Activated CD8-positive, alpha-beta T cell treated with anti-CD3 and anti-CD28 coated beads, Interleukin-2, amount 10 ng/mL, durations not matched to agents 7 days and 5 days (primary cell): ENCODE measurements at places on chromosomes 16 and 17. TPM values are rescaled to one million over a fixed set of nuclear protein-coding genes. Genes with fewer than 3 reads are reported as not detected.
A peak's percentile ranks its signal among the peaks of the same experiment; 100 is the strongest.

CPHXL2 gene
- total RNA-seq: not detected

GRCh38 chr17:43169561-43170139, 1.4 kb upstream of the NBR1 start:
- no peak overlapping the region for H3K27ac ChIP-seq
- no peaks in the 10 kb centered on the region for H3K27me3 ChIP-seq
- H3K4me3 ChIP-seq: no peak overlapping the region

KRT14 gene
- not detected for total RNA-seq

GRCh38 chr16:3650631-3651265, 3.7 kb upstream of the DNASE1 start:
- peaks cover 5% of the 10 kb centered on the region for H3K4me1 ChIP-seq
- no peak overlapping the region for H3K4me3 ChIP-seq
- DNase-seq: no peak
- H3K27me3 ChIP-seq: no peaks in the 10 kb centered on the region

ZNF646 gene
- total RNA-seq: 26.0 TPM

RETREG3 gene
- 54.7 TPM for total RNA-seq

LRRC46 gene
- total RNA-seq: 0.82 TPM

GRCh38 chr16:14110728-14111251, 39.7 kb downstream of the MRTFB start:
- H3K27me3 ChIP-seq: no peaks in the 10 kb centered on the region
- no peak overlapping the region for H3K4me3 ChIP-seq
- no peak overlapping the region for H3K27ac ChIP-seq
- peaks cover 10% of the 10 kb centered on the region for H3K4me1 ChIP-seq

ADCY9 gene
- 6.3 TPM for total RNA-seq

TPSAB1 gene
- not detected for total RNA-seq

SULT1A2 gene
- 0.42 TPM for total RNA-seq

- H3K4me1 ChIP-seq: peaks cover 16% of the 10 kb centered on the region
- no peak for DNase-seq
- no peaks in the 10 kb centered on the region for H3K36me3 ChIP-seq
- peak within 1 kb of the TSS; percentile 46 for H3K4me3 ChIP-seq
Measured at GRCh38 chr17:60149691-60150582, at the start of gene CA4. TSS of gene CA4 (plus strand) at chr17:60149973. CDS start at chr17:60150035, 62 bp downstream.

DNA sequence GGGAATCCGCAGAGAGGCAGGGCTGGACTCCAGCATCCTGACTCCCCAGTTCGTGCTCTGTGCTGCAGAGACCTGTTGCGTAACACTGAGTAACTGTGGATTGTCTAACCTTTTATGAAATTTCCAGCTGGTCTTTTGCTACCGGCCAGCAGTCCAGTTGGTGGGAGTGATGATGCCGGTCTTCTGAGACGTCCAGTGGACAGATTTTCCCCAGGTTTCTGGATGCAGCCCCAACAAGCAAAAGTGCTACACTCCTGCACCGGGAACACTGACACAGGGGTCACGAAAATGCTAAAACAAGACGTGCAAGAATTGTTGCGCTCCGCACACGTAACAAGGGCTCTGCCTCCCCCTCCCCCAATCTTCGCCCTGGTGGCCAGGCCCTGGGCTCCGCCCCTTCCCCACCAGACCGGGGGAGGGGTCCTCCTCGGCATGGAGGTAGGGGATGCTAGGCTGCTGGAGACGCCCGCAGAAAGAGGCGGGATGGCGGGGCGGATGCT, 701 bp upstream of the MRC2 start:
- peaks cover 3% of the 10 kb centered on the region for H3K36me3 ChIP-seq
- peak overlapping the region; percentile 34 for H3K4me3 ChIP-seq
- H3K4me1 ChIP-seq: peaks cover 7% of the 10 kb centered on the region
- DNase-seq: no peak
- peaks cover 22% of the 10 kb centered on the region for H3K27me3 ChIP-seq
- no peak overlapping the region for H3K27ac ChIP-seq

DNA sequence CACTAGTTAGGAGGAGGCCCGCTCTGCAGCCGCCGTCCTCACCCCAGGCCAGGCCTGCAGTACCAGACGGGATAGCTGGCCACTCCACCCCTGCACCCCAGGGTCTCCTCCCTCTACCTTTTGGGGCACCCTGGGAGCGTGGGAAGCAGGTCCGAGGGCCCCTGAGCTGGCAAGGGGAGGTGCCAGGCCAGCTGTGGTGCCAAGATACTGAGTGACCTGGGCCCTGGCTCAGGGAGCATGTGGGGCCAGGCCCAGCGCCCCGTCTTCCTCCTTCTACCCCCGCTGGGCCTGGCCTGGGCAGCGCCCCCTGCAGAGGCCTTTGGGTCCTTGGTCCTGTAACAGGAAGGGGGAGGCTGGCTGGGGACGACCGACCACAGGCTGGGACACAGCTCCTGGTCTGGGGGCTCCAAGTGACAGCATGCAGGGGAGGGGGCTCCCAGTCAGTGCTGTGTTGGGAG, 13.0 kb downstream of the PAM16 start:
- no peak overlapping the region for H3K27ac ChIP-seq
- H3K27me3 ChIP-seq: no peaks in the 10 kb centered on the region
- no peak overlapping the region for H3K4me3 ChIP-seq
- H3K4me1 ChIP-seq: no peaks in the 10 kb centered on the region
- H3K36me3 ChIP-seq: no peaks in the 10 kb centered on the region
- no peak for DNase-seq

DNA sequence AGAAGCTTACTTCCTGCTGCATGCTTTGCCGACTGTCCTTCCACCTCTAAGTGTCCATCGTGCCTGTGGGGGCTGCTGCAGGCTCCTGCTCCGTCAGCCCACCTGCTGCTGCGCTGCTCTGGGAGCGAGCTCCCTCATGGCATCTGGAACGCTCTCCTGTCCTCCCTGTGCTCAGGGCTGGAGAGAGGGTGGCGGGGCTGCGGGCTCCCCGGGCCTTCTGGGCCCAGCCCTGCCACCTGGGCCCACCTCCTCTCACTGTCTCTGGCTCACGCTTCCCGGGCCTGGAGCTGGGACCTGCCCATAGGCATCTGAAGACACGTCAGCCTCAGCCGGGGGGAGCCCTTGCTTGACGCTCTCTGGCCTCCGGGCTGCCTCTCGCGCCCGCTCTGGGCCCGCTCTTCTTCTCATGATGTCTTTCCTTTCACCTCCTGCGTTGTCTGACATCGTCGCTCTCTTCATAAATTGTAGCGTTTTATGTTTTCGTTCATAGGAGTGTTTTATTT, 27.0 kb downstream of the NME3 start:
- no peak overlapping the region for H3K27ac ChIP-seq
- H3K27me3 ChIP-seq: no peaks in the 10 kb centered on the region
- no peaks in the 10 kb centered on the region for H3K4me1 ChIP-seq
- peaks cover 7% of the 10 kb centered on the region for H3K36me3 ChIP-seq

DNA sequence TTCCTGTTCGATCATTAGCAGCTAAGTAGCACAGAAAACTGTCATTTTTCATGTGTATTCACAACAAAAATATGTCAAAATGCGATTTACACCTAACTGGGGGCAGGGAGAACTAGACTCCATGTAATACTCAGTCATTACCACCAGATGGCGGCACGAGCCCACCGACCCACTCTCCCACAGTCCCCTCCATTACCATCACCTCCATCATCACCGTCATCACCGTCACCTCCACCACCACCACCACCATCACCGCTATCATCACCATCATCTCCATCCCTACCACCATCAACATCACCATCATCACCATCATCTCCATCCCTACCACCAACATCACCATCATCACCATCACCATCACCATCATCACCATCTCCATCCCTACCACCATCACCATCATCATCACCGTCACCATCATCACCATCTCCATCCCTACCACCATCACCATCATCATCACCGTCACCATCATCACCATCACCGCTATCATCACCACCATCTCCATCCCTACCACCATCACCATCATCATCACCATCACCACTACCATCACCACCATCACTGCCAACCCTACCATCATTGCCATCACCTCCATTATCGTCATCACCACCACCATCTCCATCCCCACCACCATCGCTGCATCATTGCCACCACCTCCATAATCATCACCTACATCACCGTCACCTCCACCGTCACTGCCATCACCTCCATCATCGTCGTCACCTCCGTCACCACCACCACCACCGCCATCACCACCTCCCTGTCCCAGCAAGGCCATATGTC, 14.4 kb downstream of the NDUFAF8 start:
- H3K36me3 ChIP-seq: peaks cover 24% of the 10 kb centered on the region
- no peaks in the 10 kb centered on the region for H3K27me3 ChIP-seq
- H3K27ac ChIP-seq: peak overlapping the region; percentile 3
- H3K4me3 ChIP-seq: no peak overlapping the region
- peak; percentile 67 for DNase-seq
- peaks cover 11% of the 10 kb centered on the region for H3K4me1 ChIP-seq

NLRC3 gene
- 92.6 TPM for total RNA-seq

LGALS9C gene
- total RNA-seq: 3.7 TPM

GRCh38 chr17:64653985-64654355, 8.1 kb downstream of the SMURF2 start:
- H3K27me3 ChIP-seq: no peaks in the 10 kb centered on the region
- H3K4me1 ChIP-seq: peaks cover 45% of the 10 kb centered on the region
- no peak overlapping the region for H3K27ac ChIP-seq
- no peak for DNase-seq

GRCh38 chr17:9932491-9932890, 27.4 kb upstream of the RCVRN start:
- H3K4me3 ChIP-seq: no peak overlapping the region
- H3K4me1 ChIP-seq: no peaks in the 10 kb centered on the region
- no peaks in the 10 kb centered on the region for H3K27me3 ChIP-seq
- no peaks in the 10 kb centered on the region for H3K36me3 ChIP-seq
- no peak for DNase-seq
- no peak overlapping the region for H3K27ac ChIP-seq

DLX3 gene
- not detected for total RNA-seq

DNA sequence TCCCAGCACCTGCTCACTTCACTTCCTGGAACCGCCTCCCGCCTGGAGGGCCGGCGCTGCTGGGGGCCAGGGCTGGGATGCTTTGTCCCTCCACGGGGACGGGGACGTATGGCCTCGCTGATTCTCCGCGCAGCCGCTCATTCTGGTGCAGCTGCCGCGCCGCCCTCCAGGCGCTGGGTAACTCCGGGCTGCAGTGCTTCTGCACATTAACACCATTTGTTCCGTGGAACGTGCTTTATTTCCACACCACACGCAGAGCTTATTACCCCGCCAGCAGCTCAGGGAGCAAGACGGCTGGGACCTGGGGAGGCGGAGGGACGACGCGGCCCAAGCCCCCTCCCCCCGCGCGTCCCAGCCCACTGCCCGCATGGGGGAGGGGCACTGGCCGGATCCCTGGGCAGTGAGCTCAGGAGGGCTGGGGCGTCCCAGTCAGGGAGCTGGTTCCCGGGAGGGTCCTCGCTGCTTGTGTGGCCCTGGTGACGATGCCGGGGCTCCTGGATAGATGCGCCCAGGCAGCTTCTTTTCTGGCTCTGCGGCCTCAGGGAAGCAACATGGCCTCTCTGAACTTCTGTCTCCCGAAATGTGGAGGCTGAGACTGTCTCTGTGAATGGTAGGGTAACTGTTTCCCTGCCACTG, 45.4 kb upstream of the ACSF3 start:
- no peaks in the 10 kb centered on the region for H3K27me3 ChIP-seq
- no peak overlapping the region for H3K27ac ChIP-seq
- H3K4me1 ChIP-seq: no peaks in the 10 kb centered on the region

DNA sequence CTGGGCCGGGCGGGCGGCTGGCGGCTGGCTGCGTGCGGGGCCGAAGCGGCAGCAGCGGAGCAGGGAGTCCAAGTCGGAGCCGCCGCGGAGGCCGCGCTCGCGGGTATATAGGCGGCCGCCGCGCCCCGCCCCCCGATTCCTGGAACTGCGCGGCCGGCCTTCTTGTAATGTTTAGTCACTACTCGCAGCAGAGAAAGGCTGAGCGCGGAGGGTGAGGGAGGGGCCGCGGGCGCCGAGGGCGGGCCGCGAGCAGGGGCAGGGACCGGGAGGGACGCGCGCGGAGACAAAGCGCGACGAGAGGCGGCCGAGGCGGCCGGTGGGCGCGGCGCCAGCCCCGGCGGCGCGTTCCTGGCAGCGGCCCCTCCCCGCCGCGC, at the start of gene SOCS3:
Gene SOCS3 (minus strand): TSS at position 81 of the 374 bp plus-strand sequence. CDS start 982 bp downstream, outside the sequence.
- H3K27ac ChIP-seq: peak within 1 kb of the TSS; percentile 89
- H3K27me3 ChIP-seq: peaks cover 19% of the 10 kb centered on the region
- H3K4me3 ChIP-seq: peak within 1 kb of the TSS; percentile 79
- H3K36me3 ChIP-seq: peaks cover 20% of the 10 kb centered on the region

CMTM2 gene
- total RNA-seq: 0.68 TPM

GRCh38 chr17:74325743-74326379, at the start of gene KIF19:
TSS of gene KIF19 (plus strand) at chr17:74326226. CDS start at chr17:74326350, 124 bp downstream.
- H3K27me3 ChIP-seq: peaks cover 27% of the 10 kb centered on the region
- peaks cover 36% of the 10 kb centered on the region for H3K4me1 ChIP-seq
- H3K36me3 ChIP-seq: no peaks in the 10 kb centered on the region
- DNase-seq: peak; percentile 69

GRCh38 chr17:76234354-76234679, 6.0 kb downstream of the RNF157 start:
- DNase-seq: no peak
- peaks cover 71% of the 10 kb centered on the region for H3K4me1 ChIP-seq
- H3K27me3 ChIP-seq: no peaks in the 10 kb centered on the region
- peak overlapping the region; percentile 69 for H3K27ac ChIP-seq
- peaks cover 71% of the 10 kb centered on the region for H3K36me3 ChIP-seq
- H3K4me3 ChIP-seq: no peak overlapping the region

TBC1D26 gene
- not detected for total RNA-seq
